ENCODE measurements at places on chromosomes 12 and 14. TPM values are rescaled to one million over a fixed set of nuclear protein-coding genes. Genes with fewer than 3 reads are reported as not detected.

SELPLG gene
- 1.2 TPM for total RNA-seq

GRCh38 chr12:51622564-51622963, 31.5 kb downstream of the SCN8A start:
- H3K27me3 ChIP-seq = no peaks in the 10 kb centered on the region
- H3K4me1 ChIP-seq = peaks cover 11% of the 10 kb centered on the region
- DNase-seq = no peak
- H3K4me3 ChIP-seq = no peak overlapping the region
- no peaks in the 10 kb centered on the region for H3K36me3 ChIP-seq
- no peak overlapping the region for H3K27ac ChIP-seq

NYNRIN gene
- total RNA-seq = 0.27 TPM

- peak overlapping the region; percentile 21 for H3K27ac ChIP-seq
- H3K4me1 ChIP-seq = peaks cover 19% of the 10 kb centered on the region
- no peaks in the 10 kb centered on the region for H3K36me3 ChIP-seq
- H3K4me3 ChIP-seq = no peak overlapping the region
- H3K27me3 ChIP-seq = no peaks in the 10 kb centered on the region
Measured at GRCh38 chr14:77303417-77304156, 17.1 kb downstream of the POMT2 start.

- H3K27ac ChIP-seq = peak overlapping the region; percentile 96
- no peak overlapping the region for H3K4me3 ChIP-seq
- H3K4me1 ChIP-seq = peaks cover 72% of the 10 kb centered on the region
Measured at GRCh38 chr12:15698377-15698871, 90.8 kb downstream of the EPS8 start.

GRCh38 chr14:88518592-88519512, 36.0 kb downstream of the PTPN21 start:
- no peaks in the 10 kb centered on the region for H3K27me3 ChIP-seq
- no peak overlapping the region for H3K27ac ChIP-seq
- no peaks in the 10 kb centered on the region for H3K36me3 ChIP-seq
- H3K4me3 ChIP-seq = no peak overlapping the region

DNA sequence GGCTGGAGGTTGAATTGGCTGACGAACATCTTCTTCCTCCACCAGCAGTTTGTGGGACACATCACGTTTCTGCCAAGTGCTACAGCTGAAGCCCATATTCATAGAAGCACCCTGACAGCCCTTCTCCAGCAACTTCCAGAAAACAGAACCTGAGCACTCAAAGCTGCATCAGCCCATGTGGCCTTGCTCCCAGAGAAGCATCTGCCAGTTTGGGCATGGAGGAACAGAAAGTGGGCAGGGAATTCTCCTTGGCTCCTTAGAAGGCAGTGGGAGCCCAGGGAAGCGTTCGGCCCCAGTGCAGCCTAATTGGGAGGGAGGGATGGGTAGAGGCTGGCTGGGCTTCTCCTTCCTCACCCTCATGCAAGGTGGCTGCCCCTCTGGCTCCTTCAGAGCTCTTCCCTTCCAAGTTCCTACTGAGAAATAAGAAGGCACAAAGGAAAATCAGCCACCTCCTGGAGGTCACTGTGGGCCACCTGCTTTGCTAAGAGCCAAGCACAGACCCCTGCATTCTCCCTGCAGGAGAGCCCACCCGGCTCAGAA, 4.1 kb upstream of the NGB start:
- H3K4me3 ChIP-seq = no peak overlapping the region
- no peak overlapping the region for H3K27ac ChIP-seq
- H3K4me1 ChIP-seq = no peaks in the 10 kb centered on the region
- no peaks in the 10 kb centered on the region for H3K36me3 ChIP-seq

AQP2 gene
- total RNA-seq = not detected

Measured in HCT116 (cell line).